ENCODE measurements at places on chromosomes 2 and 18.

DNA sequence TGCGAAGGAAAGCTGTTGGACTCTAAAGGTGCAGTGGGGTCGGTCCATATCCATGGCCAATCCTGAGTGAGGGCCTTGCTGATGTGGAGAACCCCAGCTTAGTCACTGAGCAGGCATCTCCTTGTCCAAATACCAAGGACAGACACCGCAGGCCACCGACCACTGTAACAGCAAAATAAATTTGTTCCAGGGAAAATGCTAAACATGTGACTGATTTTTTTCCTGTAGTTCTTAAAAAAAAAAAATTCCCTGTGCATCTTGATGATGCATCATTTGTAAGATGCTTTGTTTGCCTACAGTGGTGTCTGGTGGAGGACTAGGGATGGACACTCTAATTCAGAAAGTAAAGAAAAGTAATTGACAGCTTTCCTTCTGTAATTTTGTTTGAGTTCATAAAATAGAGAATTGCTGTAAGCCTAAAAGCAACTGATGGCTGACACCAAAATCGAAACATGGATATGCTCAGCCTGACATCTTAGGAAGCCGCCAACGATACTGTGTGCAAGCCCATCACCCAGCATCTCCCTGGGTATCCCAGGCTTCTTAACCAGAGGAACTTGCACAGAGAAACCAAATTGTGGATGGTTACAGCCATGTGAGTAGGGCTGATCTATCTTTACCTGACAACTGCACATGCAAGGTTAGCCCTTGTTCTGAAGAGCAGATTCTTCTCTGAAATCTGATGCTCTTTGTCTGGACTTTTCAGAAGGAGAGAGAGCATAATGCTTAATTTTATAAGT, 188.6 kb downstream of the ARL4C start:
- DNase-seq: no peak

GRCh38 chr2:119760956-119761275, 1.2 kb downstream of the PTPN4 start:
- no peak for DNase-seq

- DNase-seq: no peak
Observed at GRCh38 chr2:96819128-96819875, 3.2 kb downstream of the CNNM3 start.

DNA sequence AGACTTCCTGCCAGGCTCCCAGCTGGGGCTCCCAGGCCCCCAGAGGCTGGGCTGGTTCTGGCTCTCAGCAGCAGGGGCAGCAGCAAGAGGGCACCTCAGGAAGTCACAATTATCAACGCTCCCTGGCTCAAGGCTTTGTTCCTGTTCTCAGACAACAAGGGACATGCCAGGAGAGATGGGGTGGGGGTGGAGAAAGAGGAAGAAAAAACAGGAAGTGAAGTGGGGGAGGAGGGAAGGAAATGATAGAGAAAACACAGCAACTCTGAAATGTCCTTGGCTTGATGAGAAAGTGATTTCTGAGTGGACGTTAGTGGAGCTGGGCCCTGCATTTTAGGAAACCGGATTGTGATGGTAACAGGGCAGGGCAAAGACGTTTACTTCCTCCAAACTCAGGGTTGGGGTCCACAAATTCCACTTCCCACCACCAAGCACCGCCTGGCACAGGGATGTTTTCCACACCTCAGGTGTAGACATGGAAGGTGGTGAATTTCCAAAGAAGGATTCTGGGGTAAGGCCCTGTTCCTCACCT, 40.4 kb downstream of the CYRIA start:
- no peak for DNase-seq

- no peak for DNase-seq
Observed at GRCh38 chr2:18940184-18940583, 350.8 kb upstream of the NT5C1B start.

DNA sequence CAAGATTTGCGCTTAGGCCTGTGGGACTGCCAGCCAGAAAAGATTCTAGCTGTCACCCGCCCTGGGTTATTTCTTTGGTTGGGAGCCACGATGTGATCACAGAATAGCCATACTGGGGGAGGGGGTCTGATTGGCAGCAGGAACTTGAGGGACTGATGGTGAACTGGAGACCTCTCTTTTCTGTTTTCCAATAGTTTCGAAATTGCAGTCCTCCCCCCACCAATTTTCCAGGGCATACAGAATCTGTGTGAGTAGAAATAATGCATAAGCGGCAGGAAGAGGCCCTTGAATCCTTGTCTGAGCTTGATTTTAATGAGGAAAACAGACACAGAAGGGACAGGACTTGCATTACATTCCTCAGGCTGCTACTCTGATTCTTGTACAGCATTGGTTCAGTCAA, 2.2 kb upstream of the POLR2D start:
- DNase-seq: no peak

GRCh38 chr18:57211412-57211750, 64.5 kb downstream of the BOD1L2 start:
- DNase-seq: no peak

GRCh38 chr18:59769129-59769865, 72.1 kb upstream of the CCBE1 start:
- no peak for DNase-seq

GRCh38 chr2:225763711-225764110, 364.2 kb downstream of the NYAP2 start:
- no peak for DNase-seq

GRCh38 chr2:317501-318424, 29.9 kb upstream of the ALKAL2 start:
- no peak for DNase-seq

DNA sequence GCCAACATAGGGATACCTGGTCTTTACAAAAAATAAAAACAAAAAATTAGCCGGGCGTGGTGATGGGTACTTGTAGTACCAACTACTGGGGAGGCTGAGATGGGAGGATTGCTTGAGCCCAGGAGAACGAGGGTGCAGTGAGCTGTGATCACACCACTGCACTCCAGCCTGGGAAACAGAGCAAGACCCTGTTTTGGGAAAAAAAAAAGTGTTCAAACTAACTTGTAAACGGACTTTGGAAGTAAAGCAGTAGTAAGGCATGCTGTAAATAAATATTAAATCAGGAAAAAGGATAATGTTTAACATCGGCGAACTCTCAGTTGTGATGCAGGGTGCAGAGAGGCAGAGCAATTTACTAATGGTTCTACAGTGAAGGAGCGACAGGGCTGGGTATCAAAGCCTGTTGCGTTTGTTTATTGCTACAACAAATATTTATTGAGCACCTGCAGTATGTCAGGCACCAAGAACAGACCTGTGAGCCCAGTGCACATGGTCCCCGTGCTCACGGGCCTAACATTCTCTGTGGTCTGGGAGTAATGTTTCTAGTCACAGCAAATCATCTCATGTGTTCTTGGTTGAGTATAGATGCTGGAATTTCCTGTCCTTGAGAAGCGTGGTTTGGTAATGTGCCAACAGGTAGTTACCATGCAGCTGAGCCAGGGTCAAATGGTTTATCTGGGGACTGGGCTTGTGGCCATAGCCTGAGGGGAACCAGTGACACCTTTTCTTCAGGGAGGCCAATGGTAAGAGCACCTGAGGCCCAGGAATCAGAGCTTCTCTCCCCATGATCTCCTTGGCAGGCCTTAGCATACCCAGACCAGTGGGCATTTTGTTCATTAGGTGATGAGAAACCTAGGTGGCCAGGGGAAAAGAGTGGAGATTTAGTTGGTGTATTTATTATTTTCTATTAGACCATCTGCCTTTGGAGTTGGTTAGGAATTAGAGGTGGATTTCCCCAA, 27.9 kb upstream of the GREB1 start:
- DNase-seq: no peak
